ENCODE measurements at places on chromosomes 16 and 17. TPM values are rescaled to one million over a fixed set of nuclear protein-coding genes. Genes with fewer than 3 reads are reported as not detected.

TMEM114 gene
- not detected for polyA plus RNA-seq

CACNA1G gene
- polyA plus RNA-seq: 0.01 TPM

HS3ST3A1 gene
- polyA plus RNA-seq: 4.0 TPM

XAF1 gene
- 12.0 TPM for polyA plus RNA-seq

SDR42E1 gene
- 0.44 TPM for polyA plus RNA-seq

C1QTNF8 gene
- not detected for polyA plus RNA-seq

- no peak for DNase-seq
Measured at GRCh38 chr17:2025622-2026309, 632 bp upstream of the RTN4RL1 start.

GRCh38 chr17:74805591-74805991, 29.4 kb upstream of the NAT9 start:
- no peak for DNase-seq

DNA sequence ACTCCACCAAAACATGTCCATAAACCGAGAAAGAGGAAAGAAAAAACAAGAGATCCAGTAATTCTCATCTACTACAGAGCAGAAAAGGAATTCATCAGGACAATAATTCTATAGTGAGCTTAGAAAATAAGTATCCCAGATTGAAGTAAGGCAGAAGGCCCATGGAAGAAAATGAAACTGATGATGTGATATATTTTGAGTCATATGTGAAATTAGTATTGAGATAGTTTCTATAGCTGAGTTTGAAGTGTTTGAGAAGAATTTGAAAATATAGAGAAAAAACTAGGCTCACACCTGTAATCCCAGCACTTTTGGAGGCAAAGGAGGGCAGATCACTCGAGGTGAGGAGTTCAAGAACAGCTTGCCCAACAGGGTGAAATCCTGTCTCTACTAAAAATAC, 19.7 kb downstream of the LUC7L3 start:
- no peak for DNase-seq

DNA sequence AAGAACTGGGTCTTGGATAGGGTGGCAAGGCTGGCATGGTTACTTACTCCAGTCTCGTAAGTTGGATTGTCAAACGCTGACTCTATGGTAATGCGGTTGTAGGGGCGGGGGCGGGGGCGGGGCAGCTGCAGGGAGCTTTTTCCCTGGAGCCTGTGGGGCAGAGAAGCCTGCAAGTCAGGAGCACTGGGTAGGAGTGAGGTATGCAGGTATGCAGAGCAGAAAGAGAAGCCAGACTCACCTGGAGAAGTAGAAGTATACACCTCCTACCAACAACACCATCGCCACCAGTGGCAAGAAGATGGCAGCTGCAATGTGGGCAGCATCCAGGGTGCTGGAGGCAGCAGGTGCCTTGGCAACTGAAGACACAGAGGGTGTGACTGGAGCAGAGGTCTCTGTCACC, 4.8 kb upstream of the PHF12 start:
- no peak for DNase-seq

GRCh38 chr16:68528686-68529379, 10.3 kb upstream of the ZFP90 start:
- DNase-seq: no peak

- no peak for DNase-seq
Measured at GRCh38 chr17:67554634-67555033, 163.1 kb upstream of the NOL11 start.

DNA sequence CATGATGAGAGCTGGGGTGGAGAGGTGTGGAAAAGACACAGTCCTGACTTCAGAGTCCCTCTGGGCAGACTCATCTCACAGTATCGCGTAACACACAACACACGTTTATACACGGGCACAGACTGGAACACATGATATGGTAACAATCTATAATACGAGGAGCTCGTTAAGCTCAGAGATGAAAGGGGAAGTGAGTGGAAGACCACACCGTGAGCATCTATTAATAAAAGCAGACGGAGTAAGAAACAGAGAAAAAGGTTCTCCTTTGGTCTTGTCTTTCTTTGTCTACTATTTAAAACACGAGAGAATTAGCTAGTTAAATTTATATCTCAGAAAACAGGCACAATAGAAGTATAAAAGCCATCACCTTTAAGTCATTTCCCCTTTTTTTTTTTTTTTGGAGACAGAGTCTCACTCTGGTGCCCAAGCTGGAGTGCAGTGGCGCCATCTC, 13.5 kb downstream of the ANKRD11 start:
- DNase-seq: no peak

- DNase-seq: peak; percentile 57
Measured at GRCh38 chr16:1543085-1543896, 9.8 kb downstream of the TMEM204 start.

GRCh38 chr17:57902117-57902799, 52.4 kb upstream of the MRPS23 start:
- no peak for DNase-seq

GRCh38 chr16:72858665-72859493, 189.0 kb downstream of the ZFHX3 start:
- DNase-seq: no peak

- DNase-seq: no peak
Measured at GRCh38 chr17:61393904-61394629, 5.6 kb upstream of the TBX2 start.

DNA sequence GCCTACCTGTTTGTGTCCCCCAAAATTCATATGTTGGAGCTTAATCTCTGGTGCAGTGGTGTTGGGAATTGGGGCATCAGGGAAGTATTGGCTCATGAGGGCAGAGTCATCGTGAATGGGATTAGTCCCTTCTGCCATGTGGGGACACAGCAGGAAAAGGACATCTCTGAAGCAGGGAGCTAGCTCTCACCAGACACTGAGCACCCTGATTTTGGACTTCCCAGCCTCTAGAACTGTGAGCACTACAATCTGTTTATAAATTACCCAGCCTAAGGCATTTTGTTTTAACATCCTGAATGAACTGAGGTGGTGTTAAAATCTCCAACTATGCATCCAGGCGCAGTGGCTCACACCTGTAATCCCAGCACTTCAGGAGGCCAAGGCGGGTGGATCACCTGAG, 206.0 kb downstream of the SEC14L1 start:
- no peak for DNase-seq

GRCh38 chr17:17843096-17843495, 6.3 kb upstream of the SREBF1 start:
- no peak for DNase-seq

GRCh38 chr17:48727415-48728175, 955 bp downstream of the HOXB13 start:
- no peak for DNase-seq

DNA sequence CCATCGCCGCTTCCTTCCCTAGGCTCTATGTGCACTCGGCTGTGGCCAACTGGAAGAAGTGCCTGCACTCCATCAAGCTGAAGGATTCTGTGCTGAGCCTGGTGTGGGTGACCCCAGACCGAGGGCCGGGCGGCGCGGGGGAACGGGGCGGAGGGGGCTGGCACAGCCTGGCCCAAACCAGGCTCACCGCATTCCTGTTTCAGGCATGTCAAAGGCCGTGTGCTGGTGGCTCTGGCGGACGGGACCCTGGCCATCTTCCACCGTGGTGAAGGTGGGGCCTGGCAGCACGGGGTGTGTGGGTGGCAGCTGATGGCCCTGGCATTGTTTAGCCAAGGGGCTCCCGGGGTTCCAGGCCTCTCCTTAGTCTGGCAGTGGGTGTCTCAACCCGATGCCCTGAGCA, 4.6 kb downstream of the NME3 start:
- DNase-seq: no peak

DNA sequence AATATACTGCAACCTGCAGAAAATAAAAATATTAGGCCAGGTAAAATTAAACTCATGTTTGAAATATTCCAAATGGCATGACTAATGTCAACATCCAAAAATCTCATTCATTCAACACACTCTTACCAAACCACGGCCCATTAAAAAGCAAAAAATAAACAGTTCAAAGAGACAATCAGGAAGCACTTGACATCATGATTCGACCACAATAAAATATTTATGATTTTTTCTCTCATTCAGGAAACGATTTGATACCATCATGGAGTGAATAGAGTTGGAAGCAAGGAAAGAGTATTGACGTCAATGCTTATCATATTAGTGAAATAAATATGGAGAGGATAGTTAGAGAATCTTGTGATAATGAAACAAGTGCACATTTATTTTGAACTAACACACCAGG, 354.1 kb downstream of the KCNJ2 start:
- DNase-seq: no peak

Data from BJ (cell line).